ENCODE measurements at places on chromosomes 2 and 18.

DNA sequence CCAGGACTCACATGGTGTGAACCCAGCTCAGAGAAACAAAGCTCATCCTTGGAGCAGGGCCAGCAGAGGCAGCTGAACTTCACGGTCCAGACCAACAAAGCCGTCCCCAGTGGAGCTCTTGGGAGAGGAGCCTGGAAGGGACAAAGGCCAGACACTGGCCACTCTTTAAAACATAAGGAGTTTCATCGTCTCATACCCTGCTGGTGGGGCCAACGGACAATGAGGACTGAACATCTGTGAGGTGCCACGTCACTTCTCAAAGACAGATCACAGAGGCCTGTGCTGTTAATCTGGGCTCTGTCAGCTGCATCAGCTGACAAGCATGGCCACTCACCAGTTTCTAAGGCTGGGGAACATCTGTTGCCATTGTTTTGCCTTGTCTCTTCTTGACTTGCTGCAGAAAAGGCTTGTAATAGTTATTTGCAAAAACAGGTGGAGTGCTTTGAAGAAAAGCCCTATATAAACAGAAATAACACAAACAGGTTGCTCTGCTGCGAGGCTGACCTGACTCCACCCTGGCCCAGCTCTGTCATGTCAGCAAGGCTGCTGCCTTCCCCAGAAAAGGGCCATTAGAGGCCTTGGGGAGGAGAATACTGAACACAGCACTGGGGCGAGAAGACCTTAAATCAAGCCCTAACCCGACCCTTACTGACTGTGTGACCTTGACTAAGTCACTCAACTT is 68.1 kb upstream of the DAPL1 start:
- DNase-seq = no peak

GRCh38 chr2:102391565-102391964 is 31.4 kb upstream of the IL18RAP start:
- peak; percentile 7 for DNase-seq

GRCh38 chr2:240972636-240973521 is 25.5 kb upstream of the SNED1 start:
- peak; percentile 58 for DNase-seq

DNA sequence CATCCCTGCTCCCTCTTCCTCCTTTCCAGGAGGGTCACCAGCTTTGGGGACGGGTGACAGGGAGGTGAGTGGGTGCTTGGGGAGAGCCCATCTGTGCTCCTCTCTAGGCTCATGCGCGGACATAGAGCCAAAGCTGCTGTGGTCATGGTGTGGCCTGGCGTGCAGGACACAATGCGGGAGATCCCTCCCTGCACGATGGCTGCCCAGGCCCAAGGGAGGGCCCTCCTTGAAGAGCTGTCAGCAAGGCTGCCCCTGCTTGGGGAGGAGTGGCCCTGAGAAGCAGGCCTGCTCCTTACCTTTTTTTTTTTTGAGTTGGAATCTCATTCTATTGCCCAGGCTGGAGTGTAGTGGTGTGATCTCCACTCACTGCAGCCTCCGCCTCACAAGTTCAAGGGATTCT is 111.4 kb downstream of the DYSF start:
- no peak for DNase-seq

- DNase-seq = no peak
Observed at GRCh38 chr2:238066218-238066617, 5.4 kb downstream of the SCLY start.

- no peak for DNase-seq
Observed at GRCh38 chr2:160471950-160472349, 21.7 kb downstream of the RBMS1 start.

GRCh38 chr2:179686718-179687342 is 174.6 kb downstream of the ZNF385B start:
- no peak for DNase-seq

DNA sequence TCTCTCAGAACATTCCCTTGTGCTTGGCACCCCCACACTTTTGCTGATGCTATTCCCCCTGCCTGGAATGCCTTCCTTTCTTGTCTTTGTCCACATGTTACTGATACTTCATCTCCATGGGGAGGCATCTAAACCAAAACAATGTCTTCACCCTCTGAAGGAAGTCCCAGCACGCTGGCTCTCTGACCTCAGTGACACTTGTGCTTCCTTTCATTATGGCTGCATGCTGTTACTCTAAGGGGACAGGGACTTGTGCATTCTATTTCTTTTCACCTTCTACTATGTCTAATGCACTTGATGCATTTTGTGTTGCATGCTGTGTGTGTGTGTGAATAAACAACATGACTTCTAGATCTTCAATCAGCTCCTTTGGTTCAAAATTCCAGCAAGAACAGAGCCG is 24.6 kb downstream of the EFR3B start:
- no peak for DNase-seq

GRCh38 chr2:168416555-168416954 is 39.5 kb upstream of the CERS6 start:
- DNase-seq = no peak

DNA sequence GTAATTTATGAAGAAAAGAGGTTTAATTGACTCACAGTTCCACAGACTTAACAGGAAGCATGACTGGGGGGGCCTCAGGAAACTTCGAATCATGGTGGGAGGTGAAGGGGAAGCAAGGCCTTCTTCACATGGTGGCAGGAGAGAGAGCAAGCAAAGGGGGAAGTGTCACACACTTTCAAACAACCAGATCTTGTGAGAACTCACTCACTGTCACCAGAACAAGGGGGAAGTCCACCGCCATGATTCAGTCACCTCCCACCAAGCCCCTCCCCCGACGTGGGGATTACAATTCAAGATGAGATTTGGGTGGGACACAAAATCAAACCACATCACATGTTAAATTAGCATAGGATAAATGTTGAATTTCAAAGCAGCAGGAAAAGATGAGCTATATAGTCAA is 56.2 kb downstream of the STRADB start:
- no peak for DNase-seq

- peak; percentile 43 for DNase-seq
Observed at GRCh38 chr2:15892151-15892880, 48.0 kb upstream of the MYCN start.

GRCh38 chr2:5740053-5740452 is 47.9 kb downstream of the SOX11 start:
- DNase-seq = no peak

- peak; percentile 98 for DNase-seq
Observed at GRCh38 chr2:104599787-104600510, 254.0 kb upstream of the POU3F3 start.

- peak; percentile 42 for DNase-seq
Observed at GRCh38 chr18:9135912-9136314, 668 bp upstream of the ANKRD12 start.

DNA sequence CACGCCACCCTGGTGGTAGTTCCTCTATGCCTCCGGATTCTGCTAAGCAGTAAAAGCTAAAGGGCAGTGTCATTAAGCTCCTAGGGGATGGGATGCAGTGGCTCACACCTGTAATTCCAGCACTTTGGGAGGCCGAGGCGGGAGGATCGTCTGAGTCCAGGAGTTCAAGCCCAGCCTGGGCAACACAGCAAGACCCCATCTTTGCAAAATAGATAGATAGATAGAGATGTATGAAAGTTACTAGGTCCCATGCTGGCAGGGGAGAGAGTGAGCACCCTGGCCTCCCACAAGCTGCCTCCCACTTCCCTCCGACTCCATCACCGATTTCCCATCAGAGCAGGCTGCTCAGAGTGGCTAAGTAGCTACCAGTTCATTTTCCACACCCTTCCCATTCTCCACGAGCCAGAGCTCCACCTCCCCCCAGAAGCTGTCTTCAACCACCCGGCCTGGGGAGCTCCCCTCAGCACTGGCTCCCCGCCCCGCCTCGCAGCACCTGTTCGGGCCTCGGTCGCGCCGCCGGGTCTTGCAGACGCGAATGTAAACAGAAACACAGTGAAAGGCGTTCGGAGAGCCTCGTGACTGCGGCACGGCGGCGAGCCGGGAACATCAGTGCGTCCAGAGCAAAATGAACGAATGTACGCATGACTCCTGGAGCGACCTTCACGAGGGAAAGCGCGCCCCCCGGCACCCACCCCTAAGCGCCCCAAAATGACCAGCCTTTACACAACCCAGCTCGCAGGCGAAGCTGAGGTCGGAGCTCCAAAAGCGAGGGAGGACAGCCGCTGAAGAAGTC is 598 bp upstream of the CEP68 start:
- DNase-seq = no peak

GRCh38 chr2:111622859-111623258 is 261.1 kb downstream of the ANAPC1 start:
- no peak for DNase-seq

- DNase-seq = peak; percentile 65
Observed at GRCh38 chr2:196601430-196602306, 37.8 kb upstream of the CCDC150 start.

DNA sequence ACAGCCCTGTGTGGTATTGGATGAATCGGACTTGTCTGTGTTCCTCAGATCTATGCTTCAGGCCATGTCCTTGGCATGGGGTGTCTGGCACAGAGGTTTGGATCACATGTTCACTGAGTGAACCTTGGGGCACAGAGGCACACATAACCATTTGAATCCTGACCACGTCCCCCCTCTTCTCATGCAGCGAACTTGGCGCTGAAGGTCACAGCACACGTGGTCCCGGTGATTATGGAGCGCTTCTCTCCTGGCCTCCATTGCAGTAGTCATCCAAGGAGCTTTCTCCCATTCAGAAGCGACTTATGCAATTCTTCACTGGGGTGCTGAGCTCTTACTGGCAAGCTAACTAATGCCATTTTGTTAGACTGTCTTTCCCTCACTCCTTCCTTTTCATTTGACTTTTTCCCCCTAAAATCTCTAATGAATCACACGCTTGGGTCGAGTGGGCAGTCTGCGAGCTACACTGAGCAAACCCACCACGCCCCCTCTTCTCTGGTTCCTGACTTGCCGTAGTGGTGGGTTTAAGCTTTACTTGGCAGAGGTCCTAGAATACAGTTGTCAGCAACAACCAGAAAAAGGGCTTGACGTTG is 59.4 kb downstream of the KCNG2 start:
- DNase-seq = peak; percentile 21

DNA sequence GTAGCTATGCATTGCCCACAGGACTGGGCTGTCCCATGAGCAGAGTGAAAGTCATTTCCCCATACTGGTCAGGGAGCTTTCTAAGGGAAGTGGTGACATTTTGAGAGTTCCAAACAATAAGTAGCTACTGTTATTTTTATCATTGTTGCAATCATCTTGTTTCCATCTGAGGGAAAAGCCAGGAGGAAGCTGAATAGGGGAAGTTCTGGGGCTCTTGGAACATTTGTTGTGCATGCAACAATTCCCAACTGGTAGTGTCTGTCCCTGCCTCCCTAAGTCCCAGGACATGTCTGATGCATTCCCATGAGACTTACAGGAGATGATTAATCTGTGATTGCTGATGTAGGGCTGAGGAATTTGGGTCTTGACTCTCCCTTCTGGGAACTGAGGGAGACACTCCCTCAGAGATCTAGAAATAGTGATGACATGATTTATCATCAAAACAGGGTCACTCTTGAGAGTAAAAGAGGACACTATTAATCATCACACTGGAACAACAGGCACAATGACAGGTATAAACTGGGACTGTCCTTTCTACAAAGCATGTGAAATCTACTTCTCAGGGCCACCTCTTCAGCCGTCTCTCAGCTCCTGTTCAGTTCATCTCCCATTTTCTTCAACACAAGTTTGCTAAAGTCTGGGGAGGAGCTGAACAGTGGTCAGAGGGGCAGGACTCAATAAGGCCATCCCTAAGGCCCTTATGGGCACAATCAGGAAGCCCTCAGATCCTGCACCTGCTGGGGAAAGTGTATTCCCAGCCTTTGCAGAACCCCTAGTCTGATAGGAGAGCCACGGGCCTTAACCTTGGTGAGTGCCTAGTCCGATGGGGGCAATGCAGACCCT is 28.0 kb upstream of the MARCO start:
- peak; percentile 46 for DNase-seq

- no peak for DNase-seq
Observed at GRCh38 chr18:26768385-26768784, 97.1 kb downstream of the AQP4 start.

GRCh38 chr2:158291544-158292180 is 164.9 kb downstream of the CCDC148 start:
- DNase-seq = no peak

- no peak for DNase-seq
Observed at GRCh38 chr18:48006415-48007175, 76.1 kb upstream of the SMAD2 start.

DNA sequence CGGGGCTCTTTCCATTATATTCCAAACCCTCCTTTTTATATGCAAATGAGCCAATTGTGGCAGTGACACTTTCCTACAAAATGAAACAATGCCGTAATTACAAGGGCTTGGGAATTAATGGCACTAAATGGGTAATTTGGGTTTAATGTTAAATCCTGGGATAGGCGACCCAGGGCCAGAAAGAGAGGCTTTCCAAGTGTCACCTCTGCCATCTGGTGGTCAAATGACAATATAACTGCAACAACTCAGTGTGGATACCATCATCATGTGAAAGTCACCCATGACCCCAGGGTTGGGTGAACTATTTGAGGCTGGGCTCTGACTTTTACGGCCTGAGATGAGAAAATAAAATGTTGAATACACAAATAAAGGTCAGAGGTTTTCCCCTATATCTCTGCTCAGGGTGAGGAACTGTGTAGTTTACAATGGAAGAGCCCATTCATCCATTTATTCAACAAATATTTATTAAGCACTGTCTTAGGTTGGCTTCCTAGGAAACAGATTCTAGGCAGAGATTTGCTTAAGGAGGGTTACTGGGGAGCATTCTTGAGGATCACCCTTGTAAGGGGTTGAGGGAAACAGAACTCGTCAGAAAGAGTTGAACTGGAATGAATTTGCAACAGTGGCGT is 13.6 kb upstream of the THADA start:
- DNase-seq = peak; percentile 49

DNA sequence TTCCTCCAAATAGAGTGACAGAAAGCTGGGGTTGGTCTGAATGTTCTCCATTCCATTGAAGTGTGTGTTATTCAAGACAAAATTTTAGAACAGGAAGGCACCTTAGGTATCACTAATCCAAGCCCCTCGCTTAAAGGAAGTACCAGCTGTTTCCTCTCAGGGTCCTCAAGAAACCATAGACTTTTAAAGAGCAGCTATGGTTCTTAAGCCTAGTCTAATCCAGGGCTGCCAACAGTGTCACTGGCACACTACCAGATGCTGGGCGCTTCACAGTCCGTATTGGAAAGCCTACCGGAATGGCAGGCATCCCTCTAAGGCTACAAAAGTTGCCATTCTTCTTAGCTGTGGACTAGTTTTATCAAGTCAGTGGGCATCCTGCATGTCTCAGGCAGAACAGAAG is 1.9 kb downstream of the NEMP2 start:
- DNase-seq = no peak

GRCh38 chr18:62715436-62715758 is at the start of gene PHLPP1:
Gene PHLPP1, plus strand, starts transcription at chr18:62715541. Its CDS starts 143 bp downstream, at chr18:62715684.
- DNase-seq = no peak

DNA sequence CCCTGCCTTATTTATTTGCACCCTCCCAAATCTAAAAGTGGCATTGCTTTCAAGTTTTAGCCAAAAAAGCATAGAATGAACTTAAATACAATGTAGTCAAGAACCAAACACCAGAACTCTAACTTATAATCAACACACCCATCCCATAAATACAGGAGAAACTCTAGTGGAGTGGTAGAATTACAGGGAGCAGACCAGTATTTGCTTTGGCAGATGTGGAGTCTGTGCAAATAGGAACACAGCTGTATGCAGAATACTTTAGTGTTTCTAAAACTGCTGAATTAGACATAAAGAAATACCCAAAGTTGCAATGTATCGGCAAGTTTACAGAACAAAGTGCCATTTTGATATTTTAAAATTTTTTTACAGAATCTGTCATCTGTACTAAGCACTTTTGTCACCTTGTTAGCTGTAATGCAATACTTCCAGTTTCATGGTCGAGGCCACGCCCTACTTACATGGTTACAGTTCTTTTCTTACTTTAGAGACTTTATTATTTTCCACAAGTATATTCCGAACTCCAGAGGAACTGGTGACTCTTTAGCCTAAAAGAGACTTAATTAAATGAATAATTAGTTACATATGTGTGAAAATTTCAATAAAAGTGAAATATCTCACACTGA is 23.7 kb upstream of the COL5A2 start:
- no peak for DNase-seq
